Stimulated activated CD8-positive, alpha-beta memory T cell treated with anti-CD3 and anti-CD28 coated beads, Interleukin-12 subunit alpha, Interleukin-12 subunit beta, amount 100 ng/mL, for 1 hour (primary cell): ENCODE measurements at places on chromosomes 13 and 19.

DNA sequence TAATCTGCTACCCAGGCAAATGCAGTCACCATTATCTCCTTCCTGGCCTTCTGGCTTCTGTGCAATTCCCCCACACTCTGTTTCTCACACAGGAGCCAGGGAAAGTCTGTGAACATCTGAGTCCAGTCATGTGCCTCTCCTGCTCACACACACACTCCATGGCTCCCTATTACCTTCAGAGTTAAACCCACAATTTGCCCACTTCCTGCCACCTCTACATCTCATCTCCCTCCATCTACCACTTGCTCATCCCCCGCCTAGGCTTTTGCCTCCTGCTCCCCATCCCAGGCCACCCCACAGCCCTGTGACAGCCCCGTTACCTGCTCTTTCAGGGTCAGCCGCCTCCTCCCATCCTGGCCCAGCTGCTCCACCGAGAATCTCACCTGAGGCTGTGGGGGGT, 13.5 kb downstream of the IL12RB1 start:
- no peak for DNase-seq

DNA sequence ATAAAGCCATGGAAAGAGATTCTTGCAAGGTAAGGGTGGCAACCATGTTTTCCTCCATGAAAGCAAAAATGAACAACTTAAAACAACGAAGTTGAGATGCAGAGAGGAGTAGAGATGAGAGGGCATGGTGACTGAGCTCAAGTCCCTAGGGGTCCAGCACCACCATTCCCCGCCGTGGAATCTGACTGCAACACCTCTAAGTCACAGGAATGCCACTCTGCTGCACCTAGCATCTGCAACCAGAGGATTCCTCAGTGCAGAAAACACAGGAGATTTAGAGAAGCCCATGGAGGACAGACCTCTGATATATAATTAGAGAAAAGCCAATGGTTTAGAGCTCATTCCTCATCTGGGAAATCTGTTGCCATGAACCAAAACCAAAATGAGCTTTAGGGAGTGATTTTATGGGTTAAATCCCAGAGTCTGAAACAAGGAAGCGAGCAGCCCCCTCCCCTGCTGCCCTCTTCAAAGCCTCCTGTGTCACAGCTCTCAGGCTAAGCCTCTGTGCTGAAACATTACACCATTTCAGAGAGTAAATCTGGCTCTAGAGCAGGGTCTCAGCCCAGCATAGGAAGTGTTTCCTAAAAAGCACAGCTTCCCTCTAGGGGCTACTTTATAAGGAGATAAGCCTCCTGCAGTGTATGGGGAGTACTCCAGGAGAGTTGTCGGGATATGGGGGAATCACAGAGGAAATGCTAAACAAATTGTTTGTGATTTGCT, 1043.6 kb downstream of the UQCRFS1 start:
- DNase-seq: no peak

GRCh38 chr19:37537391-37537947, 30.7 kb downstream of the ZNF793 start:
- no peak for DNase-seq

DNA sequence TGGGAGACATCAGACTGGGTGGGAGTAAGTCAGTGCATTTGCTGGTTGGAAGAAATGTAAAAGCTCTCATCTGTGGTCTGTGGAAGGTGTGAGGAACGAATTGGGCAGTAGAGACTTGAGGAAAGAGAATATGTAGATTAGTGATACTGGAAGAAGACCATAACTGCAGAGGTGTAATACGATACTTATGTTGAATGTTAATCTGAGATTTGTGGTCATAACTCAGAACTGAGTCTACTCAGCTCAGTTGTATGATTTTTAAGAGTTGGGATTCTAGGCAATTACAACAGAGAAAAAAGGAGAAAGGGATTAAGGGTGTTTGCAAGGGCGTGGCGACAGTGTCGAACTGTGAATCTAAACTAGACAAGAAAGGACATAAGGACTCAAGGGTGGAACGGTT, 3.2 kb upstream of the IL17D start:
- DNase-seq: no peak

DNA sequence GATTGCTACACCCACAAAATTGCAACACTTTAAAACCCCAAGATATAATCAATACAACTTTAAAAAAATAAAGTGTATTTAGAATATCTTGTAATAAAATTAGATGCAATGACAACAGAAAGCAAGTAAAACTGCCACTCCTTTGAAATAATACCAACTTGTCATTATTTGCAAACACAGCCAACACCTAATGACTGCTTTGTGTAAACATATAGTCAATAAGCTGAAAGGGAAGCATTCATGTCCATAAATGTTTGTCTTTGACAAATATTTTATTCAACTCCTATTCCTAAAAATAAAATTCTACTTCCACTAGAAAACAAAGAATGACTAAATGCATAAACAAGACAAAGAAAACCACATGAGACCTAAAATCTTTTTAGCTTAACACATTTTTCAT, 6.6 kb downstream of the SMAD9 start:
- no peak for DNase-seq

DNA sequence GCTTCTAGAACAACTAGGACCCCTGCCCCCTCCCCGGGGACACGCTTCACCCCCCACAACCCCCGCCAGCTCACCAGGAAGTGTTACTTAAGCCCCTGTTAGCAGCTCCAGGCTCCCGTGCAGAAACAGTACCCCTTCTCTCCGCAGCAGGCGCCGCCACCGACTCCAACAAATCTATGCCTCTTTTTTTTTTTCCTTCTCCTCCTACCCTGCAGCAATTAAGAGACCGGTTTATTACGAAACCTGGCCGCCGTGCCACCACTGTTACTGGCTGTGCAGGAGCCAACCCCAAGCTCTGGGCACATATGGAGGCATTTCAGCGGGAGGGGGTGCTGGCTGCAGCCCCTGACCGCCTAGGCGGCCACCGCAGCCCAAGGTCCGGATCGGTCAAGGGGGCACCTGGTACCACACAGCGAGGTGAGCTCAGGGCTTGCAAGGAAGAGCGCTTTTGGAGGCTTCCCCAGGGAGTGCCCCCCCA, 2.4 kb downstream of the GADD45B start:
- no peak for DNase-seq

DNA sequence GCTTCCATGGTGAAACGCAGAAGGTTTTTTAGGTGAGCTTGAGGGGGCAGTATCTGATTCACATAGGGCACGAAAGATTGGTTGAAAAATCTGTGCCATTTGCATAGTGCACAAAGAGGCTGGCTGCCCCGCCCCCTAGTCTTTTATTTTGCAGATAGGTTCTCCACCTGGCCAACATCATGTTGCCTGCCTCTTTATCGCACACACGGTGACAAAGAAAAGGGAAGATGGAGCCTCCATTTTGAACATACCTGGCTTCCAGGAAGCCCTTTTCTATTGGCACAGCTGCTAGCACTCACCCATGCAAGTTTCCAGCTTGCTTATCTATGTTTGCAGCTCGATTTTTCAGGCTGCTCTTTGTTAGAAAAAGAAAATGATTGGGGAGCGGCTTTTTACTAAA, 316.2 kb upstream of the KLHL1 start:
- no peak for DNase-seq

GRCh38 chr19:5172859-5173630, 167.6 kb downstream of the PTPRS start:
- no peak for DNase-seq

GRCh38 chr13:27432611-27433210, 8.3 kb downstream of the GTF3A start:
- no peak for DNase-seq

- no peak for DNase-seq
Measured at GRCh38 chr13:49217962-49218492, 2.1 kb upstream of the MLNR start.

DNA sequence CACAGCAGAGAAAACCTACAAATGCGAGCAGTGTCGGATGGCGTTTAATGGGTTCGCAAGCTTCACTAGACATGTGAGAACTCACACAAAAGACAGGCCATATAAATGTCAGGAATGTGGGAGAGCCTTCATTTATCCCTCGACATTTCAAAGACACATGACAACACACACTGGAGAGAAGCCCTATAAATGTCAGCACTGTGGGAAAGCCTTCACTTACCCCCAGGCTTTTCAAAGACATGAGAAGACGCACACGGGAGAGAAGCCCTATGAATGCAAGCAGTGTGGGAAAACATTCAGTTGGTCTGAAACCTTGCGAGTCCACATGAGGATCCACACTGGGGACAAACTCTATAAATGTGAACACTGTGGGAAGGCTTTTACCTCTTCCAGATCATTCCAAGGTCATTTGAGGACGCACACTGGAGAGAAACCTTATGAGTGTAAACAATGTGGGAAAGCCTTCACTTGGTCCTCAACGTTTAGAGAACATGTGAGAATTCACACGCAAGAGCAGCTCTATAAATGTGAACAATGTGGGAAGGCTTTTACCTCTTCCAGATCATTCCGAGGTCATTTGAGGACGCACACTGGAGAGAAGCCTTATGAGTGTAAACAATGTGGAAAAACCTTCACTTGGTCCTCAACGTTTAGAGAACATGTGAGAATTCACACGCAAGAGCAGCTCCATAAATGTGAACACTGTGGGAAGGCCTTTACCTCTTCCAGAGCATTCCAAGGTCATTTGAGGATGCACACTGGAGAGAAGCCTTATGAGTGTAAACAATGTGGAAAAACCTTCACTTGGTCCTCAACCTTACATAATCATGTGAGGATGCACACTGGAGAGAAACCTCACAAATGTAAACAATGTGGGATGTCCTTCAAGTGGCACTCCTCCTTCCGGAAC, 16.8 kb downstream of the ZNF57 start:
- DNase-seq: no peak

DNA sequence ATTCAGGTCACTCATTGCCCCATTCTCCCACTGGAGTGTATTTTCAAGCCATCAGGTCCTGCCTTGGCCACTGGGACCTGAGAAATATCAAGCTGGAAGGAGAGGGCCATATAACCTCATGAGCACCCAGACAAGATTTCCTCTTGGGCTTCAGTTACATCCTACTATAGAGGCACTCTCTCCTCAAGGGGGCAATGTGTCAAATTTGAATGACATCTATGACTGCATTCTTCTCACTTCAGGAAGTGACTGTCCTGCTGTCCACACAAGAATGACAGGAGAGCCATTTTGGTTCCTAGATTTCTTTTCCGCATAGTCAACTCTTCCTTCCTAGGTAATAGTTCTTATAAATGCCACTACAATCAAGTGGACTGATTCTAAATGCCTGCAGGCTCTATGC, 416.2 kb downstream of the DIAPH3 start:
- no peak for DNase-seq

GRCh38 chr19:37227996-37228395, 10.0 kb downstream of the ZNF383 start:
- no peak for DNase-seq

GRCh38 chr19:6238643-6239281, 41.0 kb downstream of the MLLT1 start:
- no peak for DNase-seq

DNA sequence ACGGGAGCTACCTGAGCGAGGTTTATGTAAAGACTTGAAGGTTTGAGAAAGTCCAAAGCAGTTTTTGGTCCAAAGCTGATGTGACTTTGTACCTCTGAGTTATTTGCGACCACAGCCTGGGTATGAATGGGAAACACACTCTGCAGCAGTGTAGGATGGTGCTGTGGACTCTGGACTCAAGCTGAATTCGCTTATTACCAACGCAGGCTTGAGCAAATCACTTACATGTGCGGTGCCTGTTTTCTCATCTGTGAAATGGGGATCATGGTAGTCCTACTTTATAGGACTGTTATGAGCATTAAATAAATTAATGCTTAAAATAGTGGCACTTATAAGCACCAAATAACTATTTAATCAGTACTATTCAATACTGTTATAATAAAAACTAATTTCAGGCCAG, 176.5 kb downstream of the PAN3 start:
- no peak for DNase-seq

- no peak for DNase-seq
Measured at GRCh38 chr19:4023600-4024398, 16.3 kb downstream of the PIAS4 start.

DNA sequence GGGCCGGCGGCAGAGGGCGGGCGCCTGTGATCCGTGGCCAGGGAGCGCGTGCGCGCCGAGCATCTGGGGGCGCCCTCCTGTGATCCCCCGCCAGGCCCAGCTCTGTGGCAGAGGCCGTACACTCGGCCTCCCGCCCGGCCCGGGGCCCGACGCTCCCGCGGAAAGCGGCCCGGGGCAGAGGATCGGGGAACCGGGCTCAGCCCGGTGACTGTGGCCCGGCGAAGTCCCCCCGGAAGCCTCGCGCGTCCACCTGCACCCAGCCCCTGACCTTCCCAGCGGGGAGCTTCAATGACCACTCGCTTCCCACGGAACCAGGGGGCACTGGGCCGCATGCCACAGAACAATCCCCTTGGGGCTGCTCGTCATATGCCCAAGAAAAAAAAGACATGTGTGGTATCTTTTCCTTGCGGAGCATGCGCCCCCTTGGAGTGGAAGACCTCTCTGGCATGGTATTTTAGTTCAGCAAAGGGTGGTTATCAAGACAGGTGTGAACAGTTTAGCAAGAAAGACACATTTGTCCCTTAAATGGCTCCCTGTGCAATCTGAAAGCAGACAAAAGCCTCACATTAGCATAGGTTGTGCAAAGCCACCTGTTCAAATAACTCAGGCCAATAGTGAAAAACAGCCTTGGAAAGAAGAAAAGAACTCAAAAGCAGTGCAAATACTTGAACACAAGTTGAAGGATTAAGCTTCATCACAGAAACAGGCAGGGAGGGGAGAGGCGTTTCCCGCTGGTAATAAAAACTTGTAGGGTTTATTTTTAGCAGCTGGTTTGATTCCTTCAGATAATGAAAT, 290.9 kb upstream of the SOX21 start:
- DNase-seq: no peak

GRCh38 chr13:49608651-49609331, 19.5 kb upstream of the ARL11 start:
- no peak for DNase-seq

GRCh38 chr13:108495646-108496361, 133.6 kb upstream of the MYO16 start:
- DNase-seq: no peak

- DNase-seq: no peak
Measured at GRCh38 chr13:114130131-114130836, 2.1 kb downstream of the RASA3 start.

GRCh38 chr19:56964410-56964920, 123.9 kb upstream of the PEG3 start:
- DNase-seq: no peak

GRCh38 chr19:57682226-57682766, 519 bp downstream of the ZNF551 start:
- DNase-seq: no peak

GRCh38 chr13:52955472-52955874, 73.1 kb upstream of the OLFM4 start:
- no peak for DNase-seq
